ENCODE measurements at places on chromosomes 13 and 19.

DNA sequence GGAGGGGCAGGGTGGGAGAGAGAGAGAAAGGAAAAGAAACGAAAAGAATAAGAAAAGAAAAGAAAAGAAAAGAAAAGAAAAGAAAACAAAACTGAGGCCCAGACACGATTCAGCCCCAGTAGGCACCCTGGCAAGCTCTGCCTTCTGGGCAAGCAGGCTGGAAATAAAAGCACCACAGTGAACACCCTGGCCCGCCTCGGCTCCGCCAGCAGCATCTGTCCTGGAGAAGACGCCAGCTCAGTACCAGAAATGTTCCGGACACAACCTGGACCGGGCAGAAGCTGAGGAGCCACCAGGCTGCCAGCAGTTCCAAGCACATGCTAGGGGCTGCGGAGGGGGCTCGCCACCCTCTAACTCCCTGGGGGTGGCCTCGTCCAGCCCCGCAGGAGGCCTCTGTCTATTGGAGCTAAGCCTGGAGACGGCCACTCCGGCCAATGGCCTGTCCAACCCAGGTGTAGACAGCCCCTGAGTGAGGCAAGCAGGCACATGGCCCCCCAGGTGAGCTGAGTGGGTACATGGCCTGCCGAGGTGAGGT is 11.4 kb upstream of the CPAMD8 start:
- no peak for DNase-seq

DNA sequence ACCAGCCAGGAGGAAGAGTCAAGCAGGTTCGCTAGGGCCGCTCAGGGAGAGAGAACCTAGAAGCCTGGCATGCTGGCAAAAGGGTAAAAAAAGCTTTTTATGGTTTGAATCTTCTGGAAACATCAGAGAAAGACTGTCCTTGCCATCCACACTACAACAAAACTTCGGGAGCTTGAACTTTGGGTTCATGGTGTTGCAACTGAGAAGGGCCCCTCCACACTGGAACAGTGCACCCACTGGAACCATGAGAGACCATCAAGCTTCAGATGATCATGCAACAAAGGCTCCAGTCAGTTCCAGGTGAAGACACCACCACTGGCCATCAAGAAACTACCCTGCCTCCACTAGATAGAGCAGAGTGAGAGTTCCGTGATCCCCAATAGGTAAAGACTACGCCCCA is 170.1 kb downstream of the RGCC start:
- no peak for DNase-seq

DNA sequence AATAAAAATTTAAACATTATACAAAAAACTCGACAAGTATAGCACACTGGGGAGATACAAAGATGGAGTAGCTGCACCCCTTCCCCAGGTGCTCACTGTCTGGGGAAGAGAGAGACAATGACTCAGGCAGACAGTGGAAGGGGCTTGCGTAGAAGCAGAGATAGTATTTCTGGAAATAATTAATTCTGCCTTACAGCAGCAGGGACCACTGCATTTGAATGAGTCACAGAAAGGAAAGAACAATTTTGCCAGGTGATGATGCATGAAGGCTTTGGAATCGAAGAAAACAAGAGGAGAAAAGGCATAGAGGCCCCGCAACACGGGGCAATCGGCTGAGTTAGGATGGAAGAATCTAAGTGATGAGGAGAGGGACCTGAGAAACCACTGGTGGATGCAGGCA is 447.4 kb downstream of the EFNB2 start:
- no peak for DNase-seq

GRCh38 chr19:10404888-10405820 is 1.8 kb upstream of the CDC37 start:
- no peak for DNase-seq

DNA sequence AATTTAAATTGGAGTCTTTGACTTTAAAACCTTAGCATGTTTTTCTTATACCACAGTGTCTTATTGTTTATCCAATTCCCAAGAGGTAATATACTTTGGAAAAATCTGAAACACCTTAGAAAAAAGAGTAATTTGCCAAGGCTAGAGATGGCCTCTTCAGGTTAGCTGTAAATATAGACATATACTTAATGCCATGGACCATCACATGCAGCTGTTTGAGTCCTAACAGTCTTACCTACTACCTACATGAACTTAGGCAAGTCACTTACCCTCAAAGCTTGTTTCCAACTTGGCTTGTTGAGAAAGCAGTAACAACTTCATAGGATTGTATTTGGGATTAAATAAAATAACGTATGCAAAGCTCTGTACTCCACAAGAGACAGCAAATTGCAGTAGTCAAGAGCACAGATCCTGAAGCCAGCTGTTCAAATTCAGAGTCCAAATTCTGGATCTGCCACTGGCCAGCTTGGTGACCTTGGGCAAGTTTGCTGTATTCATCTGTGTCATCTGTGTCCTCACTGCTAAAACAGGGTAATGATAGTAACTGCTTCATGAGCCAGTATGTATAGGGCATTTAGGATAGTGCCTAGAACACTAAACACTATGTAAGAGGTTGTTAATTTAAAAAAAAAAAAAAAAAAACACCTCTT is 13.2 kb upstream of the SPART start:
- no peak for DNase-seq

DNA sequence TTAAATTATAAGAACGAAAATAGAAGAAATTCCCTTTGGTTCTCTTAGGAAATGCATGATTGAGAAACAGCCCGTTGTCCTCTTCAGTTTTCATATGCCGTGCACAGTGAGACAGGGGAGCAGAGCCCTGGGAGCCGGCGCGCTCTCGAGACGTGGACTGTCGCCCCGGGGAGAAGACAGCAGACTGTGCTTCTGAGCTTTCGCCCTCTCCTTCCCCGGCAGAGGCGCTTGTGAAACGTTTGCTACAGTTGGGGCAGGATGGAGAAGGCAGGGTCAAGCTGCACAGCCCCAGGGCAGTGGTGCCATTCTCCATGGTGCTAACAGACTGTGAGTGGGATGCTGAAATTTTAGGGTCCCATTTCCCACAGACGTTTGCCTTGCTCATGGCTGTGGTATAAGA is 192.2 kb upstream of the KL start:
- no peak for DNase-seq

DNA sequence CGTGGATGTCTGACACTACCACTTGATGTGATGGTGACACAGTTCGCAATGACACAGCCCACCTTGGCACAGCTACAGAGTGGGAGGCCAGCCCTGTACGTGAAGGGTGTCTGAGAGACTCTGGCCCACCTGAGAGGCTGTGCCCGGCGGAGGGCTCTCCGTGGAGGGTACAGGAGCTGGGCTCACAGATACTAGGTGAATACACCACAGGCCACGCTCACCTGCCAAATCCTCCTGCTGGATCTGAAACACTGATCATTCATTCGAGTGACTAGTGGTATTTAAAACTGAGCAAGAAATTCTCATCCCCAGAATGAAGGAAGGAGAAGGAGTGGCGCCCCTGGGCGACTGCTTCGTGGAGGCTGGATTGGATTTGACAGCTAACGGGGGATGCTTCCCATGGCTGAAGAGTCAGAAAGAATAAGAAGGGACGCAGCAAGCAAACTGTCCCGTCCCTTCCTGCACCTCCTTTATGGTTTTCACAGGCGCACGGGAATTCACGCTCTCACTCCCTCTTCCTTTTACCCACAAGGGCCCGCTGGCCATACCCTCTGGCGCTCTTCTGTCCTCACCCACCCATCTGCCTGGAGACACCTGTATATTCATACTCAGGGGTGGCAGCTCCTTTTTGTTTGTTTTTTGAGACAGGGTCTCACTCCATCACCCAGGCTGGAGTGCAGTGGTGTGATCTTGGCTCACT is 25.0 kb downstream of the CEBPG start:
- no peak for DNase-seq

GRCh38 chr19:21439201-21439751 is 42.3 kb downstream of the ZNF493 start:
- DNase-seq: no peak
